Epithelial cell of esophagus (primary cell): ENCODE measurements at places on chromosomes 6 and 20.

DNA sequence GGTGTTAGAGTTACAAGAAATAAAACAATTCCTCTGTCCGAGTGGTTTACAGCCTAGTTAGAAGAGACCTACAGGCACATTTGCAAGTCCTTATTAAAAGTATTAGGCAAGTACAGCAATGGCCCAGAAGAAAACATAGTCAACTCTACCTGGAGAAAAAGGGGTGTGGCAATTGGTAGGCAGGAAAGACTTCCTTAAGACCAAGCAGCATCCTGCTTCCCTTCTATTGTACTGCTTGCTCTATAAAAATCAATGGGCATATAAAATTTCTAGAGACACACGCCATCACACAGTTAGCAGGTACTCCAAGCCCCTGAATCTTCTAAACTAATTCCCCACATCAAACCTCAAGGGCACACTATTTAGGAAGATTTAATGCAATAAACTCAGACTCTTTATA is 185.6 kb downstream of the ATXN1 start:
- no peak for DNase-seq

GRCh38 chr6:5728351-5729079 is 278.2 kb downstream of the NRN1 start:
- no peak for DNase-seq

- peak; percentile 96 for DNase-seq
Measured at GRCh38 chr6:42226645-42227143, 9.0 kb upstream of the MRPS10 start.

GRCh38 chr6:40946738-40947301 is 92.2 kb downstream of the UNC5CL start:
- no peak for DNase-seq

GRCh38 chr6:79895382-79896074 is 51.8 kb downstream of the ELOVL4 start:
- peak; percentile 97 for DNase-seq

DNA sequence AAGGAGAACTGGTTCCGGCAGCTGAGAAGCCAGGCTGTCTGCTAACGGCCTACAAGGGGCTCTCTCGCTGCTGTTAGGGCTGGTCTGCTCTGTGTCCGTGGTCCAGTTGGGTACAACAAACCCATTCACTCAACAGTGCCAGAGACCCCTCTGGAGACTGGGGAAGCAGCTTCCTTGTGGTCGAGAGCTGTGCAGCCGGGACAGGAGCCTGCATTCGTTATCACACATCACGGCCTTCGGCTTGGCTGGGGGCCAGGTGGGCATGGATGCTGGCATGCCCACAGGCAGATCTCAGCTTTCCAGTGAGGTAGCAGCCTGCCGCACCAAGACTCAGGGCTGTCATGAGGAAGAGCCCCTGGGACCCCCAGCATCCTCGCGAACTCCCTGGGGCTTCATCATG is 124.7 kb downstream of the PREX1 start:
- no peak for DNase-seq

GRCh38 chr6:125546841-125547251 is 202.6 kb upstream of the HEY2 start:
- DNase-seq = no peak

DNA sequence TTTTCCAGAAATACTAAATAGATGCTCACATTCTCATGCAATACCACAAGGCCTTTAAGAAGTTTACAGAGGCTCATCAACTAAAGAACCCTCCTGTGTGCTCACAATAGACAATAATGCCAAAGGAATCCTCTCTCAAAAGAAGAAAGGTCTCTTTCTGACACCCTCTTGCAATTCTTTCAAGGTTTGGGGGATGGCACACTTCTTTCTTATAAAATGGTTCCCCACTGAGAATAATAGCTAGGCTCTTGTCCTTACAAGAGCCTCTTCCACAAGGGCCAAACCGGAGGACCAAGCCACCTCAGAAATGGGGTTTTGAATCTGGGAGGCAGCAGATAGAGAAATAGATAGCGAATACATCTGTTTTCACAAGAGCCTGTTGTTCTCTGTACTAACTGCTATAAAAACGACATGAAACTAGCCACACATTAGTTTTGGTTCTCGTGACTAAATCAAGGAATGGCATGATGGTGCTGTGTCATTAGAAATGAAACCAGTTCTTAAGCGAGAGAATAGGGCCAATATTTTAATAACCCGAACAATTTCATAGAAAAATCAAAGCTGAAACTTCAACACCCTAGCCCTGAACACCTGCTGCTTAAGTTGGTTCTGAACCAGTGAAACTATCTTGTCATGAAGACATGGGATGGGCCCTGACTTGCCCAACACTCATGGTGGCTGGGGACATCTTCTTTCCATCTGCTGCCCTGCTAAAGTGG is 81.1 kb downstream of the PRDM1 start:
- DNase-seq = no peak

GRCh38 chr6:169724494-169725124 is at the start of gene PHF10:
TSS of gene PHF10 (minus strand) at chr6:169724500. CDS start at chr6:169723931, 569 bp downstream.
- no peak for DNase-seq

DNA sequence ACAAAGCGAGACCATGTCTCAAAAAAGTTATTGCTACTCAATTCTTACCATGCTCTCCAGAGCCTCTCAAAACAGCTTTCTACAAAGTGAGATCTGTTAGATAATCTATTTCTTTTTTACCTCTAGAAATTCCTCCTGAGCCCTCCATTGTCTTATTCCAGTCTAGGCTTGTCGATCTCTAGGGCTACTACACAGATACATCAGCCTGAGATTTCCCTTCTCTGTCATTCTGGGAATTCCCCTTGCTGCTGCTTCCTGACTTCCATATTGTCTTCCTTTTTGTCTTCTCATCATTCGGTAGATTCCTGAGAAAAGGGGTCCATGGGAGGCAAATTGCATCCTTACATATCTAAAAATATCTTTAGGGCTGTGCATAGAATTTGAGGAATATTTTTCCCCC is 75.6 kb upstream of the GNRH2 start:
- peak; percentile 78 for DNase-seq

GRCh38 chr6:72636786-72637185 is 14.9 kb downstream of the KCNQ5 start:
- no peak for DNase-seq

GRCh38 chr20:6707321-6707831 is 60.1 kb upstream of the BMP2 start:
- no peak for DNase-seq

DNA sequence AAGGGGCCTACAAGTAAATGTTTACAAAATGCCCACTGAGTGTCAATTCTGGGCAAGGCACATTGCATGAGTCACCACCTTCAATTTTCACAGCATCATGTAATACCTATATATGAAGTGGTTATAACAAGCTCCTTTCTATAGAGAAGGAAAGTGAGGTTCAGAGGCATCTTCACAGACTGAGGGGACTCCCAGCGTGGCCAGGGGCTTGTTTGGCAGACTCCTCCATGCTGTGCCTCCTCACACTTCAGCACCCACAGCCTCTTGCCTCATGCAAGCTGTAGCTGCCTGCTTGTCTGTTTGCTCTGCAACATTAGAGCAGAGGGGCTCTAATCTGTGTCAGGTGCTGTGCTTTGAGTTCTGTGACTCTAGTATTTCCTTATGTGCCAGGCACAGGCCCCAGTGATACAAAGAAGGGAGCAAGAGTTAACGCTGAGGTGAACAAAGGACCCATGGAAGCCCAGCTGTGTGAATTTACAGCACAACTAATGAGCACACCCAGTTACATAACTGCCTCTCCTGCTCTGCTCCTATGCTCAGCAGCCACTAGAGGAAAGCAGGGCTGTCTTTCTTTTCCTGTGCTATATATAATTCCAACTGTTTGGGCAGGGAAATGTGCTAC is 72.3 kb downstream of the ZHX3 start:
- DNase-seq = peak; percentile 33

DNA sequence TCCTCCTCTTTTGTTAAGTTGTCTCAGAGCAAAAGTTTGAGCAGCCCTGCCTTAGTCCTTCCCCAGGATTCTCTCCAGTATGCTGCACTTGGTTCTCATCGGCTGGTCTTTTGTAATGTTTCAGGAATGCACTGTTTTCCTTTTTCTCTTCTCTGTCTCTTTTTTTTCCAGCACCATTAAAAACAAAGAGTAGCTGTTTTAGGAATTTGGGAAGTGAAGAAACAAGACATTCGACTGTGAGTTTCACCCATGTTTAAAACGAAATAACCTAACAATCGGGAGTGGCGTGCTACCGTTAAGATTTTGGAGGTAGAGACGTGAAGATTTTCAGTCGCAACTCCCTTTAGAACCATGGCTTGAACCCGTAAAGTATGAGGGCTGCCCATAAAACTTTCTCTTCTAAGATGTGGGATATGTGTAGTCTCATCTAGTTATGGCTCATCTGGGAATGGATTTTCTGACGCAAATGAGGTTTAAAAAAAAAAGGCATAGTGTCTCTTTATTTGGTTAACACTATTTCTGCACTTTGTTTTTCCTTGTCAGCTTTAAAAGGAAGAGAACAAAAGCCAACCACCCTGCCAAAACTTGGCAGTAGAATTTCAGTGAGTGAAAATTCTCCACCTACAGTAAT is 35.9 kb upstream of the RAB23 start:
- no peak for DNase-seq

- no peak for DNase-seq
Measured at GRCh38 chr20:47233333-47234188, 122.9 kb downstream of the ZMYND8 start.

DNA sequence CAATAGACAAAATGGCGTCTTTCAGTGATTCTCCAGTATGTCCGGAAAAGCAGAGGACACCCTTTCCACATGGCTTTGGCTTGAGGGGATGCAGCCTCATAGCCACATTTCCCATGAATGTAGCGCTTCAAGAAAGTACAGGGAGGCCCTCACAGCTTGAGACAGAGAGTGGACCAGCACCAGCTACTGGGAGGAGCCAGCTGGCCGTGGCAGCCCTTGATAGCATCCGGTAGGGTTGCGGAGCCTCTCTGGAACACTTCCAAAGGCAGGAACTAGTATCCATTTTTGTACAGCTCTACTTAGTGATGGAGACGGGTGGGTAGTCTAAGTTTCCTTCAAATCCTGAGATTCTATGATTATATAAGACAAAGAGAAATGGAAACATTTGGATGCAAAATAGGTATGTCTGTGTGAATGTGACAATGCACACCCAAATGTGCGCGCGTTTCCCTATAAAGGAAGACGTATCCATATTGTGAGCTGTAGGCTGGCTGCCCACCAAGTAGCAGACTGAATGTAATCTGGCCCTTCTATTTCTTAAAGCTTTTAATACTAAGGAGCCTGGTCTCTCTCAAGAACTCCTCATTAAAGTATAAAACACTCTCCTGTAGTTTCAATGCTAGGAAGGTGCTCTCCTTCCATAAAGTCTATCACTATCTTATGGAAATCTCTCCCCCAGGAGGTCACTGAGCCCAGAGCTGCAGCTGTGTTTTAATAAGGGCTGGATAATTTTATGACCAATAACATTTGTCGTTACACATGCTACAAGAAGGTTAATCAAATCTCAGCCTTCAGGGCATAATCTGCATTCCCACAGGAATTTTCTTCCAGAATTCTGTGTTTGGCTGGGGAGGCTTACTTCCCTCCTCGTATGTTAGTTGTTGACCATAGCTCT is 74.0 kb downstream of the SOBP start:
- no peak for DNase-seq

DNA sequence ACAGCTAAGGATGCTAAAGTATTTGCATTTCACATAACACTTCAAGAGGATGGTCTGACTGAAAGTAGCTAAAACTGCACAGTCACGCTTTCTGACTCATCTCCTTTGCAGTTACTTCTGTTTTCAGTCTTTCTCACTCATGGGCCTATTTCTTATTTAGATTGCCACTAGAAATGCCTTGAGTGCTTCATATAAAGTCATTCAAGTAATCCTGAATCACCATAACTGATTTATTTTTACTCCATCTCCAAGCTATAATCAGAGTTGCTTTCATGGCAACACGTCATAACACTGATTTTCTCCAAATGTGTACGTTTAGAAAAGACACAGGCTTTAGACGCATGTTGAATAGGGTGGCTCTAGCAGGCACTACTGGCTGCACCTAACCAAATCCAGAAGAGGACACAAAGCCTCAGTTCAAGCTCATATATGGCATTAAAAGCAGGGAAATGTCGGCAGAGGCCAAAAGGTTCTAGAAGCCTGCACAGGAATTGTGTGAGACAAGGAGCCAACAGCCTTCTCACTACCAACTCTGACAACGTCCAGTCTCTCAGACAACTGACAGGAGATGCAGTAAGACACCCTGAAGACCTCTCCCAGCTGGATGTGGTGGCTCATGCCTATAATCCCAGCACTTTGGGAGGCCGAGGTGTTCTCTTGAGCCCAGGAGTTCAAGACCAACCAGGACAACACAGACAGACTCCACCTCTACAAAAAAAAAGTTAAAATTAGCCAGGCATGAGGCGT is 64.1 kb upstream of the BEND6 start:
- DNase-seq = peak; percentile 78

DNA sequence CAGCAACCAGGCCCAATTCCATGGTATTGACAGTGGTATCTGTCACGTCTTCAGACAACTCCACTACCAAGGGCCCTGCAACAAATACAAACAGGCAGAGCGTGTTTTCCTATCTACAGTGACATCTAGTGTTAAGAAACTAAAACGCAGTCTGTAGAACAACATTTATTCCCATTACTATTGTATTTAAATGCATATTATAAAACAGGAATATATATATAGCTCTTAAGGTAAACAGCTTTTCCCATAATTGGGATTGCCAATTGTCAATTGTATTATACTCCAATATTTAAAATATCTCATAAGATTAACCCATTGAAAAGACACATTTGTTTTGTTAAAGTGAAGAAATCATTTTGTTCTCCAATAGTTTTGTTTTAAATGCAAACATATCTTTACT is 97.2 kb downstream of the KIF16B start:
- peak; percentile 66 for DNase-seq

DNA sequence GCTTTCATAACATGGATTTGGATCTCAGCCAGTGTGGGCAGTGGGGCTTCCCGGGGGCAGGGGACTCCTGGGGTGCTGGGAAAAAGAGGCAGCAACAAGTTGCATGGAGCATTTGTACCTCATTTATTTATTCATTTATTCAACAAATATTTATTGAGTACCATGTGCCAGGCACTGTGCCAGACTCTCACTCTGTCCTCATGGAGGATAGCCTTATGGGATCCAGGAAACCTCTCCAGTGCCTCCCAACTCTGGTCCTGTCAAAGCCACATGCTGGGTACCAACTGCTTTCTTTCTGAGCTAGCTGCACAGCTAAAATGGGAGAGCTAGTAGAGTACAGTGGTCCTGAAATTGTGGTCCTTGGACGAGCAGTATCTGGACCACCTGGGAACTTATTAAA is 87.8 kb upstream of the EPB41L1 start:
- DNase-seq = no peak

GRCh38 chr6:9576521-9576920 is 838.4 kb downstream of the TFAP2A start:
- DNase-seq = peak; percentile 7

DNA sequence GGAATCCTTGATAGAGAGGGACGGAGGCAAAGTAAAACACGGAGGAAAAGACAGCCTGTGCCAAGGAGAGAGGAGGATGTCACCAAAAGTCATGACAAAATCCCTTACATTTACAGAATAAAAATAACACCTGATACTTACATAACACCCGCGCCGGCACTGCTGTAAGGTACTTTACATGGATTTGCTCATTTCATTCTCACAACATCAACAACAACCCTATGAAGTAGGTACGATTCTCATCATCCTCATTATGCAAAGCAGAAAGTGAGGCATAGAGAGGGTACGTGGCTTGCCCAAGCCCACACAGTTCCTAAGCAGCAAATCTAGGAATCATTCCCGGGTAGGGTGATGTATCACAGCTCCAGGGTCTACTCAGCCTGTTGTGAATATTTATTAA is 67.6 kb upstream of the NFATC2 start:
- no peak for DNase-seq
